Activated T-helper 1 cell treated with anti-CD3 and anti-CD28 coated beads, Interleukin-2, amount 50 U/mL, for 16 hours (primary cell): ENCODE measurements at places on chromosomes 16 and 17.

- DNase-seq, result no peak
Observed at GRCh38 chr16:70692130-70692872, 6.4 kb upstream of the MTSS2 start.

DNA sequence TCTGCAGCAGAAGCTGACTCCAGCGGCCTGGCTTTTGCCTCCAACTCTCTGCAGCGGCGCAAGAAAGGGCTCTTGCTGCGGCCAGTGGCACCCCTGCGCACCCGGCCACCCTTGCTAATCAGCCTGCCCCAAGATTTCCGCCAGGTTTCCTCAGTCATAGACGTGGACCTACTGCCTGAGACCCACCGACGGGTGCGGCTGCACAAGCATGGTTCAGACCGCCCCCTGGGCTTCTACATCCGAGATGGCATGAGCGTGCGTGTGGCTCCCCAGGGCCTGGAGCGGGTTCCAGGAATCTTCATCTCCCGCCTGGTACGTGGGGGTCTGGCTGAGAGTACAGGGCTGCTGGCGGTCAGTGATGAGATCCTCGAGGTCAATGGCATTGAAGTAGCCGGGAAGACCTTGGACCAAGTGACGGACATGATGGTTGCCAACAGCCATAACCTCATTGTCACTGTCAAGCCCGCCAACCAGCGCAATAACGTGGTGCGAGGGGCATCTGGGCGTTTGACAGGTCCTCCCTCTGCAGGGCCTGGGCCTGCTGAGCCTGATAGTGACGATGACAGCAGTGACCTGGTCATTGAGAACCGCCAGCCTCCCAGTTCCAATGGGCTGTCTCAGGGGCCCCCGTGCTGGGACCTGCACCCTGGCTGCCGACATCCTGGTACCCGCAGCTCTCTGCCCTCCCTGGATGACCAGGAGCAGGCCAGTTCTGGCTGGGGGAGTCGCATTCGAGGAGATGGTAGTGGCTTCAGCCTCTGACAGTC lies 1.3 kb downstream of the PARD6A start:
- no peak for DNase-seq

- DNase-seq, result no peak
Observed at GRCh38 chr16:27460213-27460612, 58.2 kb downstream of the IL21R start.

DNA sequence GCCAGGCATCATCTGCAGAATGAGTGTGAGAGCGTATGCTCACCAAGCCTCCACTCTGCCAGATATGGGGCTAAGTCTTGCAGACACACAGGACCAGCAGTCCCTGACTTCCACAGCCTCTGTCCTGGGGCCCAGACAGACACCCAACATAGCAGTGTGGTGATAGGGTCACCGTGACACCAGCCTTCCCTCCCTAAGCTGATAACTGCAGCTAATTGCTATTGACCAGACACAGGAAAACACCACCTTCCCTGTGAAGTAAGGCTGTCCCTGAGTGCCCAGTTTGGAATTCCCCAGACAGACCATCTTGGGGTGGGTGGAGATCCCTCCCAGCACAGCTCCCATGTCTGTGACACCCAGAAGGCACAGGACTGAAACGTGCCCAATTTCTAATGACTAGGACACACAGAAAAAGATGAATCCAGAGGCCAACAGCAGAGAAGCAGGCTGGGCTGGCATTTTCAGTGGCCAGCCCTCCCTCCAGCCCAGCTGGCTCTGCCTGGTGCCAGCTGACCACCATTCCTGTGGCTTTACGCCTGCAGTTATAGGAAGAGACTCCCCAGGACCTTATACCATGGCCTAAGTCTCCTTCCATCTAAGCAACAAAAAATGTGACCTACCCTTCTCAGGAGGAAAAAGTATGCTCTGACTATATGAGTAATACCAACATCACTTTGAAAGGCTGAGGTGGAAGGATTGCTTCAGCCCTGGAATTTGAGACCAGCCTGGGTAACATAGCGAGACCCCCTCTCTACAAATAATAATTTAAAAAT lies 30.3 kb downstream of the ATPAF2 start:
- no peak for DNase-seq

DNA sequence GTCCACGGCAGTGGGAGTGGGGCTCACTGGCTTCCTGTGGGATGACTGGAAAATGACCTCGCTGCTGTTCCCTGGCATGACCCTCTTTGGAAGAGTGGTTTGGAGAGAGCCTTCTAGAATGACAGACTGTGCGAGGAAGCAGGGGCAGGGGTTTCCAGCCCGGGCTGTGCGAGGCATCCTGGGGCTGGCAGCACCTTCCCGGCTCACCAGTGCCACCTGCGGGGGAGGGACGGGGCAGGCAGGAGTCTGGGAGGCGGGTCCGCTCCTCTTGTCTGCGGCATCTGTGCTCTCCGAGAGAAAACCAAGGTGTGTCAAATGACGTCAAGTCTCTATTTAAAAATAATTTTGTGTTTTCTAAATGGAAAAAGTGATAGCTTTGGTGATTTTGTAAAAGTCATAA lies 7.8 kb upstream of the RNF213 start:
- DNase-seq, result peak; percentile 71

- DNase-seq, result no peak
Observed at GRCh38 chr16:81453091-81453728, 8.6 kb downstream of the CMIP start.

DNA sequence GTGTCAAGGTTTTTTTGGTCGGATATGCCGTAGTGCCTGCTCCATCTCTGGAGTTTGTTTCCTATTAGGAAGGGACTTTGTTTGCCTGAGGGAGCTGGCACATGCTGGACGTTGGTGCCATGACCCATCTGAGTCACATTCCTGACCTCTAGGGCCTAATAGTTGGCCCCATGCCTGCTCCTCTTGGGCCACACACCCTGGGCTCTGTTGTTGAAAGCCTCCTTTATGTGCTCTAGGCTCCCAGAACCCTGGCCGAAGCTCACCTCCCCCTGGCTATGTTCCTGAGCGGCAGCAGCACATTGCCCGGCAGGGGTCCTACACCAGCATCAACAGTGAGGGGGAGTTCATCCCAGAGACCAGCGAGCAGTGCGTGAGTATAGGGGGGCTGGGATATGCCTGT lies 18.4 kb downstream of the LIMD2 start:
- no peak for DNase-seq

GRCh38 chr16:54359081-54359480 lies 72.5 kb upstream of the IRX3 start:
- DNase-seq, result no peak

DNA sequence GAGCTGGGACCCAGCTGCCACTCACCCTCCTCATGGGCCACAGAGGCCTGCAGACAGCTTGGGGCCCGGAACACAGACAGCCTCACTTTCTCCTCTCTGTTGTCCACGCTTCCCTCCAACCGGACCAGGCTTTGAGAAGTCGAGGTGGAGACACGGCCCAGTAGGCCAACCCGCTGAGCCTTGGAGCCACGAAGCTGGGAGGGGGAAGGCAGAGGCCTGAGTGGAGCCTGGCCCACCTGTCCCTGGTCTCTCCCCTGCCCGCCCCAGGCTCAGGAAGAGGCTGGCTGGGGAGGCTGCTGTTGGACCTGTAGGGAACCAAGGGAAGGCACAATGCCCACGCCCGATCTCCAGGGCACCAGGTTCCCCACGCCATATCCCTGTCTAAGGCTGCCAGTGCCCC lies 48.1 kb downstream of the RMI2 start:
- no peak for DNase-seq

GRCh38 chr17:60249290-60249826 lies 99.6 kb downstream of the CA4 start:
- DNase-seq, result no peak

- DNase-seq, result no peak
Observed at GRCh38 chr16:29804455-29805231, 1.7 kb upstream of the MAZ start.

DNA sequence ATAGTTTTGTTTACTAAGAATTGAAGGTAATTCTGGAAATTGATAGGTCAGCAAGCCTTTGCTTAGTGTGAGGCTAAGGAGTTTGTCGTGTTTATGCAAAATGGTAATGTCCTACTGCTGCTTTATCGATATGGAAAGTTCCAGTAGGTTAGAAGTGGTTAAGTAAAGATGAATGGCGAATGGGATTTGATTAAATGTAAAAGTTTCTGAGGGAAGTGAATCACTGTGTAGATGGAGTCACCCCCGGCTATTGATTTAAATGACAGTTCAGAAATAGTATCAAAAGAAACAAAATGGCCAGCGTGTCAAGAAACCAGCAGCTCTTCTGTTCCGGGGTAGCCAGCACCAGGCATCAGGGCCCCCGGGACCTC lies 131.4 kb downstream of the RPTOR start:
- no peak for DNase-seq

DNA sequence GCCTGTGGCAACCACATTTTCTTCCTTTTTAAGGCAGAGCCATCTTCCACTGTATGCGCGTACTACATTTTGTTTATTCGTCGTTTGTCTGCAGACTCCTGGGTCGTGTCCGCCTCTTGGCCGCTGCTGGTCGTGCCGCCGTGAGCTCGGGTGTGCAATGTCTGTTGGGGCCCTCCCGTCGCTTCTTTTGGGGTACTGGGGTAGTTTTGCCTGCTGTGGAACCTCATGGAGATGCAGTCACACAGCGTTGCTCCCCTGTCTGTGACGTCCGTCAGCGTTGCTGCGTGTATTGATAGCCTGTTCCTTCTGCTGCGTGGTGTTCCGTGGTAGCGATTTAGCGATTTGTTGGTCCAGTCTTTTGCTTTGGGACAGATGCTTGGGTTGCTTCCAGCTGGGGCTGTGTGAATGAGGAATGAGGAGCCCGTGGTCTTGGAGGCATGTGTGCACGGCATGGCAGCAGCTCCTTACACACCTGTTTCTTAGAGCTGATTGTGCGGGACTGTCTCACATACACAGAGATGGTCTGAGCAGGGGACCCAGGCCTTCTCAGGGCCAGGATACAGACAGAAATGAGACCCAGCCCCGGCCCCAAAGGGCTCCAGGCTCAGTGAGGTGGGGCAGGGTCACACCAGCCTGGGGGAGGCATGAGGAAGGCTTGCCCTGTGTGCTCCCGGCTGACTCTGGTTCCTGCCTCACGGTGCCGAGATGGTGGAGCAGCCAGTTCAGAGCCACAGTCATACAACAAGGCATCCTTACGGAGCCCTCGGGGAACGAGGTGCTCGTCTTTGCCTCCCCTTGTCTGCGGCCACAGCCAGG lies 78.4 kb upstream of the GSE1 start:
- no peak for DNase-seq

GRCh38 chr16:26987597-26988010 lies 79.1 kb upstream of the C16orf82 start:
- DNase-seq, result no peak

DNA sequence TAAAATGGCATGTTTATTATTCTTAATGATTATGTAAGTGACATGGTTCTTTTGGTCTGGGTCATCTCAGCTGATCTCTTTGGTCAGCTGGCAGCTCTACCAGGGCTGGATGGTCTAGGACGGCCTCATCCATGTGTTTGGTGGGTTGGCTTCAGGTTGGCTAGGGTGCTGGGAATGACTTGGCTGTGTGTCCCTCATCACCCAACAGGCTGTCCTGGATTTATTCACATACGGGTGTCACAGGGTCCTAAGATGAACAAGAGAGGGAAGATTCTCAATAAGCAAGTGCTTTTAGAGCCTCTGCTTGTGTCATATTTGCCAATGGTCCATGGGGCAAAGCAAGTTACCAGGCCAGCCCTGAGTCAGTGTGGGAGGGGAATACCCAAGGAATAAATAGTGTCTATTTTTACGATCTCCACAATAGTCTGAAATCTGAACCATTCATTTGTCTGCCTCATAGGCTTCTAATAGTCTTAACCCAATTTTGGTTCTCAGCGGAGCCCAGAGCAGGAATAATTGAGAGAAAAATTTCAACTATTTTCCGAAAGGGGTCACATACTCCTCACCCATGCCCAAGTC lies 157.5 kb downstream of the HS3ST2 start:
- no peak for DNase-seq

DNA sequence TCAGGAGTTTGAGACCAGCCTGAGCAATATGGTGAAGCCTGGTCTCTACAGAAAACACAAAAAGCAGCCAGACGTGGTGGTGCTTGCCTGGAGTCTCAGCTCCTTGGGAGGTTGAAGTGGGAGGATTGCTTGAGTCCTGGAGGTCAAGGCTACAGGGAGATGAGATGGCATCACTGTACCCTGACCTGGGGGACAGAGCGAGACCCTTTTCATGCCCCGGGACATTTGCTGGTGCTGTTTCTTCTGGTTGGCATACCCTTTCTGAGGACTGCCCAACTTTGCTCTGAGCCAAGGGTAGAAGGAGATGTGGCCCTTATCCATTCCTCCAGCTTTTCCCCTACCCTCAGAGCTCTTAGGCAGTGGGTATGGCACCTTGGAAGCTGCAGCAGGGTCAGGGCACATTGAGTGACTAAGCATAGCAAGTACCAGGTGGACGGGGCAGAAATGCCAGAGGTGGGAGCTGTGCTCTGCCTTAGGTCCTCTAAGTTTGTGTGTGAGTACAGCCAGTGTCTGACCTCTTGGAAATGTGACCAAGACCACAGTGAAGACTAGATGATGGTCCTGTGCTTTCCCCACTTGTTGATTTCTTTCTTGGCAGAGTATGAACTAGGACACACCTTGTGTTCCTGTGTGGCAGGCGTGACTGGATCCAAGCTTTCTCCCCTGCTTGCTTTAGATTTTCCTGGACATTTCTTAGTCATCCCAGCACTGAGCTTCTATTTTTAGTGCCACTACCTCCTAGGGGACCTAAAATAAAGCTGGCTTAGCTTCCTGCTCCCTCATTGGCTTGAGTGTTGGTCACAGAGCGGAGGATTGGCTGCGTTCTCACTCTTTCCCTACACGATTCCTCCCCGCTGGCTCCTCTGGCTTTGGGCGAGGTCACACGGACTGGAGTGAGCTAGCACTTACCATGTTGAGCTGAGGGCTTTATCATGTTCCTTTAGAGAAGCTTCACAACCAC lies 9.9 kb upstream of the EDC4 start:
- no peak for DNase-seq

- DNase-seq, result no peak
Observed at GRCh38 chr17:50642722-50643656, 8.3 kb downstream of the ABCC3 start.

- no peak for DNase-seq
Observed at GRCh38 chr17:5705876-5706576, 121.7 kb upstream of the NLRP1 start.

GRCh38 chr17:28282596-28282995 lies 36.4 kb upstream of the TMEM97 start:
- DNase-seq, result no peak

DNA sequence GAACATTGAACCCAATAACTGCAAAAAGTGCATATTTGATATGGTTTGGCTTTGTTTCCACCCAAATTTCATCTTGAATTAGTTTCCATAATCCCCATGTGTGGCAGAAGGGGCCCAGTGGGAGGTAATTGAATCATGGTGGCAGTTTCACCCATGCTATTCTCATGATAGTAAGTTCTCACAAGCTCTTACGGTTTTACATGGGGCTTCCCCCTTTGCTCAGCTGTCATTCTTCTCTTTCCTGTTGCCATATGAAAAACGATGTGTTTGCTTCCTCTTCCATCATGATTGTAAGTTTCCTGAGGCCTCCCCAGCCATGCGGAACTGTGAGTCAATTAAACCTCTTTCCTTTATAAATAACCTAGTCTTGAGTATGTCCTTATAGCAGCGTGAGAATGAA lies 127.6 kb downstream of the CHD9NB start:
- DNase-seq, result no peak

GRCh38 chr17:16918443-16918842 lies 53.5 kb downstream of the TNFRSF13B start:
- no peak for DNase-seq

GRCh38 chr17:50213026-50214022 lies 11.9 kb upstream of the COL1A1 start:
- no peak for DNase-seq
